Endothelial cell (in vitro differentiated cells): ENCODE measurements at places on chromosomes 13 and 19.

- no peak for DNase-seq
These were observed 7.9 kb downstream of the SLC25A23 start for GRCh38 chr19:6451583-6452222.

DNA sequence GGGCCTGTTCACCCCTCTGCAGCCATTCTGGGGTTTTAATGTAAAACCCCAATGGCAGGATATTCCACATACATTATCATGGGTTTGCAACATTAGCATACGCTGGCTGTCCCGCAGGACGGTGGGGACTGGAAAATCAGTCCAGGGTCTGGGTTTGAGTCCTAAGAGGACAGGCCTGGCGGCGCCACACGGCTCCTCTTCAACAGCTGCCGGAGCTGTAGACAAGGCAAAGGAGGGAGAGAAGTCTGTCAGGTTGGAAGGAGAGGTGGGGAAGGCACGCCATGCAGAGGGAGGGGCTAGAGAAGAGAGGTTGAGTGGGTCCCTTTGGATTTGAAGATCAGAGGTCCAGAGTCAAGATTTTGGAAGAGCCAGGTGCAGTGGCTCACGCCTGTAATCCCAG is 11.9 kb downstream of the NFKBID start:
- DNase-seq: no peak

GRCh38 chr13:102869948-102870676 is 24.3 kb downstream of the ERCC5 start:
- DNase-seq: no peak

GRCh38 chr13:55963934-55964333 is 1176.8 kb upstream of the PRR20A start:
- DNase-seq: no peak

- no peak for DNase-seq
These were observed 127.2 kb upstream of the TSC22D1 start for GRCh38 chr13:44703371-44703770.

- DNase-seq: no peak
These were observed 420.8 kb upstream of the GPC6 start for GRCh38 chr13:92805766-92806165.

DNA sequence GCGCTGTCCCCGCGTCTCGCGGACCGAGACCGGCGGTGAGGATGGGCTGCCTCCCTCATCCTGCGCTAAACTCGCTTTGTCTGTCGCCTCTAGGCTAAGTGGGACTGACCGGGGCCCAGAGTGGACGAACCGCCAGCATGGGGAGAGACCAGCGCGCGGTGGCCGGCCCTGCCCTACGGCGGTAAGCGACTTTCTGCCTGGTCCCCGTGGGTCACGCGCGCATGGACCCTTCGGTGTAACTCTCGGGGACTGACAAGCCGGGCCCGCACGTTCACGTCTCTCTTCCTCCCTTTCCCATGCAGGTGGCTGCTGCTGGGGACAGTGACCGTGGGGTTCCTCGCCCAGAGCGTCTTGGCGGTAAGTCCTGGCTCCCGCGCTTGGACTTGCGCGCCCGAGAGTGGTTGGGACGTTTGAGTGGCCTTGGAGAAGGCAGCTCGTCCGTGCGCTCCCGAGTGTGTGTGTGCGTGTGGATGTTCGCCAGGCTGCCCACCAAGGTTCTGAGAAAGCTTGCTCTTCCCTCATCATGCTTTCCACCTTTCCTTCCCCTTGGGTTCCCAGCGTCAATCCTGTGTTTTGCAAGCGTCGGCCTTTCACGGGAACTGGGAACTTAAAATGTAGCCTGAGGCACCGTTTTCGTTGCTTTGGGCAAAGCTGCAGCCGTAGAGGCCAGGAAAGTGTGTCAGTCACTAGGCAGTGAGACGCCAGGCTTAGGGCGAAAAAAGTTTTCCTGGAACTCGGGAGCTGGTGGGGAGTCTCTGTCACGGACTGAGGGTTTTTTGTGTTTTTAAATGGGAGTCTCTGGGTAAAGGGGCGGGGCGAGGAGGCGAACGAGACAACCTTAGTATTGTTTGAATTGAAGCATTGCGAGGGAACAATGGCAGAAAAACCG is 927 bp downstream of the COL4A2 start:
- DNase-seq: peak; percentile 61

- DNase-seq: no peak
These were observed 349.0 kb downstream of the EFNB2 start for GRCh38 chr13:106186366-106187030.

GRCh38 chr13:53126841-53127245 is 98.2 kb downstream of the OLFM4 start:
- no peak for DNase-seq

GRCh38 chr19:18117364-18117691 is 19.8 kb downstream of the MAST3 start:
- no peak for DNase-seq

DNA sequence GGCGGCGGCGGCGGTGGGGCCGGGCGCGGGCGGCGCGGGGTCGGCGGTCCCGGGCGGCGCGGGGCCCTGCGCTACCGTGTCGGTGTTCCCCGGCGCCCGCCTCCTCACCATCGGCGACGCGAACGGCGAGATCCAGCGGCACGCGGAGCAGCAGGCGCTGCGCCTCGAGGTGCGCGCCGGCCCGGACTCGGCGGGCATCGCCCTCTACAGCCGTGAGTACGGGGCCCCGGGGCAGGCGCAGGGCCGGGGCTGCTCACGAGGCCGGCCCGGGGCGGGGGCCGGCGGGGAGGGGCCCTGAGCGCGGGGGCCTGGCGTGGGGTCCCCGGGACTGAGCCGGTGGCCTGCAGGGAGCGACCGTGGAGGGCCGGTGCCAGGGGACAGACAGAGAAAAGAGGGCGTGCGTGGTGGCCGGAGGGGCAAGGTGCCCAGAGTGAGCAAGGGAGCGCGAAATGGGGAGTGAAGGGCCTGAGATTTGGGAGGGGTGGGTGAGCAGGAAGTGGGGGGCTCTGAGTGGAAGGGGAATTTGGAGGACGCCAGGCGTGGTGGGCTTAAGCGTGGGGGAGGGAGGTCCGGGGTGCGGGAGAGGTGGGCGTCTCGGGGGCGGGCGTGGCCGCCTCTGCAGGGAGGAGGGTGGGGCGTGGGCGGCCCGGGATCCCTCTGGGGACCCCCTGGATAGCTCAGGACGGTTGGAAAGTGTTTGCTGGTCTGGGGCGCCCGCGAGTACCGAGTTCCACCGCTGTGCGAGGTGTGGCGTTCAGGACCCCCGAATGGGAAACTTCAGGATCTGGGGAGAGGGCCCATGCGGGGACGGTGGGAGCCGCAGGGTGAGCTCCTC is 575 bp downstream of the CARM1 start:
- DNase-seq: peak; percentile 36

GRCh38 chr19:18789883-18790565 is 1.1 kb downstream of the COMP start:
- DNase-seq: no peak

DNA sequence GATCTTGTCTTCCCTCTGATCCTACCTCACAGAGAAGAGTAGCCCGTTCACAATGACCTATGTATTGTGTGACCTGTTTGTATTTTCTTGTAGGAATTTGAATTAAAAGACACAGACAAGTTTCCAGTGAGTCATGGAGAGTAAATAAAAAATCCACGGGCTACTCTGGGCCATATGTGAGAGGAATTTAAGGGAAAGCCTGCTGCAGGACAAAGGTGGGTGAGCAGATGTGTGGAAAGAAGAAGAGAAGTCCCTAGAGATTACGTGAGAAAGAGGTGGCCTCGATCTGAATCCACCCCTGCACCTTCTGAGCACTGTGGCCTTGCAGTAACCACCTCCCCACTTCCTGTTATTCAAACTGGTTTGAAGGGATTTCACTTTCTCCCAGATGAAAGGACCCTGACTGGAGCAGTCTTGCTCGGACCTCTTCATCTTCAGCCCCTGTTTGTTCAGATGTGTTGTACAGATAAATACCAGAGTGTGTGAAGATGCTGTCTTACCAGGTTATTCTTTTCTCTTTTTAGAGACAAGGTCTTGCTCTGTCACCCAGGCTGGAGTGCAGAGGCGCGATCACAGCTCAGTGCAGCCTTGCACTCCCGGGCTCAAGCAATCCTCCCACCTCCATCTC is 205.4 kb downstream of the PDS5B start:
- DNase-seq: no peak

DNA sequence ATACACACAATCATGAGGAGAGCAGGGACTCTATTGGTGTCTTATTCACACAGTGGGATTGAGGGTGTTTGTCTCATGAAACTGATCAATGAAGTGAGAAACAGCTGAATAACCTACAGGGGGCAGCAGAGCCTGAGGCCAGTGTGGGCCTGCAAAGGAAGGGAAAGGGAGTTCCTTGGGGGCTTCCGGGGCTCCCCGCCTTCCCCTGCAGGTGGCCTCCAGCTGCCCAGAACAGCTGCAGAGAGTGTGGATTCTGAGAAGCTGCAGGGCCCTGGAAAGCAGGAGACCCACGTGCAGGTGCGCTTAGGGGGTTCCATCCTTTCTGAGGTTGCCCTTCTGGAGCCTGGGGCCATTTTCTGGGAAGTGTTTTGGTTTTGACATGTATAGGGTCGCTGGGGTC is 20.1 kb downstream of the ZNF763 start:
- no peak for DNase-seq

- no peak for DNase-seq
These were observed 91.1 kb downstream of the SPACA7 start for GRCh38 chr13:112467236-112467635.

DNA sequence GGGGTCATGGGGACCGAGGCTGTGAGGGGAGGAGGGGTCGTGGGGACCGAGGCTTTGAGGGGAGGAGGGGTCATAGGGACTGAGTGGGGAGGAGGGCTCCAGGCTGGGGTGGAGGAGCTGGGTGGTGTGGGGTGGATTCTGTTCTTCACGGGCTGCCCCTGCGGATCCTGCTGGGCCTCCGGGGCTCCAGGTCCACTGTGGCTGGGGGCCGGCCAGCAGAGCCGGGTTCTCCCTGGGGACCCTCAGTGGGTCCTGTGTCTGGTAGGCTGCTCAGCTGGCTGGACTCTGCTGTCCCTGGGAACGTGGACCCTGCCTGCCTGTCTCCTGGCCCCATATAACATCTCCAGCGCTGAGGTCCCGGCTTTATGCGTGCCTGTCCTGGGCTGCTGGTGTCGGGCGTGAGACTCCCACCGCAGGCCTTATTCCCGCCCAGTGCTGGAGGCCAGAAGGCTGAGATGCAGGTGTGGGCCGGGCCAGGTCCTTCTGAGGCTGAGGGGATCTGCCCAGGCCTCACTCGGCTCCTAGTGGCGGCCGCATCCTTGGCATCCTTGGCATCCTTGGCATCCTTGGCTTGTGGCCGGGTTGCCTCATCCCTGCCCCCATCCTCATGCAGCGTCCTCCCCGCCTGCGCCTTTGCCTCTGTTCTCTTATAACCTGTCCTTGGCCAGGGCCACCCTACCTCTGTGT is 19.8 kb upstream of the GNA15 start:
- DNase-seq: no peak

DNA sequence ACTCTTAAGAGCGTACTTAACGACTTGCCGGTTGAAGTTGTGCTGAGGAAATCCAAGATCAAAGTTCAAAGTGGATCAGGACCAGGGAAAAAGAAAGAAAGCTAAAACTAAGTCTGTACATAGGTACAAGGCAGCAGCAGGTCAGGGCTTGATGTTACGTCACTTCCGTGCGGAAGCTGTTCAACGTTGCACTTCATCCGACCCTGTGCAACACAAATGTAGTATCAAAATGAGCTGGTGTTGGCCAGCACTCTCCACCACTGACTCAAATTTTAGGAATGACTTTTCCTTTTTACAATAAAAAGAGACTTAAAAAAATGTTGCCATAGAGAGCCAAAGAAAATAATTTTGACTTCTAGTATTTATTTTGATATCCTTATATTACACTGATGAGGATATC is 1315.4 kb downstream of the EFNB2 start:
- no peak for DNase-seq

DNA sequence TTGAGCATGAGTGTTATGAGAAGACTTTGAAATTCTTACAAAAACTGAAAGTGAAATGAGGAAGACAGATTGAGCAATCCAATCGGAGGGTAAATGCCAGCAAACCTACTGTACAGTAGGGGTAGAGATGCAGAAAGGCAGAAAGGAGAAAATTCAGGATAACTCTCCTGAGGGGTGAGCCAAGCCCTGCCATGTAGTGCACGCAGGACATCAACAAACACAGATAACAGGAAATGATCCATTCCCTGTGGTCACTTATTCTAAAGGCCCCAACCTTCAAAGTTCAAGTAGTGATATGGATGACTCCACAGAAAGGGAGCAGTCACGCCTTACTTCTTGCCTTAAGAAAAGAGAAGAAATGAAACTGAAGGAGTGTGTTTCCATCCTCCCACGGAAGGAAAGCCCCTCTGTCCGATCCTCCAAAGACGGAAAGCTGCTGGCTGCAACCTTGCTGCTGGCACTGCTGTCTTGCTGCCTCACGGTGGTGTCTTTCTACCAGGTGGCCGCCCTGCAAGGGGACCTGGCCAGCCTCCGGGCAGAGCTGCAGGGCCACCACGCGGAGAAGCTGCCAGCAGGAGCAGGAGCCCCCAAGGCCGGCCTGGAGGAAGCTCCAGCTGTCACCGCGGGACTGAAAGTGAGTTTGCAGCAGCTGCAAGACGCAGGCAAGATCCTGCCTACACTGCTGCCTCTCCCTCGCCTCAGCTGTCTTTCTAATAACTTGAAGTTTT is at the start of gene TNFSF13B:
TSS of gene TNFSF13B (plus strand) at position 118 of the 728 bp plus-strand sequence. CDS start at position 296, 178 bp downstream.
- peak; percentile 12 for DNase-seq

DNA sequence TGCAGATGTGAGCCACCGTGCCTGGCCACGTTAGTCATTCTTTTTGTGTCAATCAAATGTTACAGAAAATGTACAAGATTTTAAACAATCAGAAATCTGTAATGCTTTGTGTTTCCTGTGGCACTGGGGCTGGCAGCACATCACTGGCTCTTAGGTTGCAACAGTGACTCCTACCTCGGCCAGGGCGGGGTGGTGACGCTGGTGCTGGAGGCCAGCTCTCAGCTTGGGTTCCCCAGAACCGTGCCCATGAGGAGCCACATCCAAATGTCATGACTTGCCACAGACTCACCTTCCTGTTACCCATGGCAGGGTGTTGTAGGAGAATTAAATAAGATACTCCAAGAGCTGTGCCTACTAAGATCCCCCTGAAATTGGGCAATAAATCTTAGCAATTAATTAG is 161.7 kb downstream of the TEX29 start:
- DNase-seq: no peak

DNA sequence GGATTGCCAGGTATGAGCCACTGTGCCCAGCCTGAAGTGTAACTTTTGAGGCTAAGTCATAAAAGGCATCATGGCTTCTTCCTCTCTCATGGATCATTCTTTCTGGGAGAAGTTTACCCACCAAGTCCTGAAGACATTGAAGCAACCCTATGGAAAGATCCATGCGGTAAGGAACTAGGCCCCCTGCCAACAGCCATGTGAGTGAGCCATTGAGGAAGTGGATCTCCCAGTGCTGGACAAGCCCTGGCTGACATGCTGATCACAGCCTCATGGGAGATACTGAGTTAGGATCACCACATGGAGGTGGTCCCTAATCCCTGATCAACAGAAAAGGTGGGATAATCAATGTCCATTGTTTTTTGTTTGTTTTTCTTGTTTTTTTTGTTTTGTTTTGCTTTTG is 3.3 kb upstream of the NUDT19 start:
- DNase-seq: no peak

- no peak for DNase-seq
These were observed 26.0 kb upstream of the NPAS1 start for GRCh38 chr19:46993622-46994021.

GRCh38 chr13:110932588-110932987 is 17.7 kb upstream of the ANKRD10 start:
- DNase-seq: no peak

GRCh38 chr13:47621931-47622330 is 379.1 kb downstream of the SUCLA2 start:
- DNase-seq: no peak

GRCh38 chr13:106479929-106480328 is 55.5 kb downstream of the EFNB2 start:
- DNase-seq: no peak
